Left renal pelvis (tissue), 4 donors: ENCODE measurements at places on chromosomes 13 and 19. TPM values are rescaled to one million over a fixed set of nuclear protein-coding genes. Genes with fewer than 3 reads are reported as not detected.

GRCh38 chr19:3397266-3398022 lies 31.1 kb downstream of the NFIC start:
- DNase-seq: no peak

GRCh38 chr13:25330541-25330940 lies 29.1 kb downstream of the NUP58 start:
- DNase-seq: no peak

DNA sequence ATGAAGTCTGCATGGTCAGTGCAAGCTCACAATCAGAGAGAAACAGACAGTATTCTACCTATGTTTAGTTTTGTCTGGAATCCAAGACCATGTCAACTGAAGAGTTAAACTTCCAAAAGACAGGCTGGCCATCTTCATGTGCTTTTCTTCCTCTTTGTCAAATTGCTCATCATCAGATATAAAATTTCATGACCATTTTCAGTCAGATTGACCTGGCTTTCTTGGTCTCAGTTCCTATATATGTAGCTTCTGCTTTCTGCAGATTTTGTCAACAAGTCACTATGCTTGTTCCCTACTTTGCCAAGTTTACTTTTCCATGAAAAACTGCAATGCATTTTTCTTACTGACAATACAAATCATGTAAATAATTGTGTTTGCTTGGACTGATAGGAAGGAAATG lies 13.9 kb downstream of the SLC46A3 start:
- DNase-seq: no peak

The CBY2 gene
- polyA plus RNA-seq: 1.1 TPM

DNA sequence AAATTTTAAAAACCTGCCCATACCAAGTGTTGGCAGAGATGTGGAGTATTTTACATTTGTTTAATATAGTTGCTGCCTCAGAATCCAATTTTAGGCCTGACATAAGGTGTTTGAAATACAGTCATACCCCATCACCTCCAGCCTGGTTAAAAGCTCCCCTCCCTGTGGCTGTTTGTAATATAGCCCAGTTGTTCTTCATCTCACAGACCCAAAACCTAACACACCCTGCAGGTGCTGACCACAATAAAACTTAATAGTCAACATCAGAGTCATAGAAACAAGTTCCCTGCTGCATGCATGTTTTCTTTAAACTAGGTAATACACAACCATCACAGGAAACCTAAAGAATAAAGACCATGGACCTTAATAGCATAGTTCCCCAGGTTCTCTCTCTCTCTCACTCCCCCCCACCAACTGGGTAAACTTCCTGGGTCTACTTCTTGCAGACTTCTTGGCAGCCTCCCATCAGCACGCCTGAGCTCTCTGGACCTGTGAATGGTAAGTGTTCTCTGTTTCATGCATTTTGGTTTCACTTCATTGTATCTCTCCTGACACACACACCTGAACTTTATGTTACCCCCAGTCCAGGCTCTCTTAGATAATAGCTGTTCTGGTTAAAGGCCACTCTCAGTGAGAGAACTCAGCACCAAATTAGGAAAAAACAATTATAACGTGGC lies 1369.9 kb downstream of the EFNB2 start:
- no peak for DNase-seq

The TBXA2R gene
- 1.4 TPM for polyA plus RNA-seq

- DNase-seq: no peak
These were observed 13.3 kb downstream of the KCNC3 start for GRCh38 chr19:50315773-50316448.

DNA sequence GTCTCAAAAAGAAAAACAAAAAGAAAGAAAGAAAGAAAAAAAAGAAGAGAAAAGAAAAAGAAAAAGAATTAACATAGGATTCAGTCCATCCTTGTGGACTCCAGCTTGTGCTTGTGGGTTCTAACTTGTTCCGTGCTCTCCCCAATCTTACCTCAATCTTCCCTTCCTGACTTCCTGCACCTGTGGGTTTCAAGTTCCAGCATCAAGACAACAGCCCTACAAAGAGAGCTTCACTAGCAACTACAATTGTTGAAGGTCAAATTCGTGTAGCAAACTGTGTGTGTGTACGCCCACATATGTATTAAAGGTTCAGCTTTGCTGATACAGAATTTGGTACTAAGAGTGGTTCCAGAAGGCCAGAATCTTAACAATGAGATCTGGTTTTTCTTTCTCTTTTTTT lies 25.3 kb downstream of the FXYD5 start:
- no peak for DNase-seq

DNA sequence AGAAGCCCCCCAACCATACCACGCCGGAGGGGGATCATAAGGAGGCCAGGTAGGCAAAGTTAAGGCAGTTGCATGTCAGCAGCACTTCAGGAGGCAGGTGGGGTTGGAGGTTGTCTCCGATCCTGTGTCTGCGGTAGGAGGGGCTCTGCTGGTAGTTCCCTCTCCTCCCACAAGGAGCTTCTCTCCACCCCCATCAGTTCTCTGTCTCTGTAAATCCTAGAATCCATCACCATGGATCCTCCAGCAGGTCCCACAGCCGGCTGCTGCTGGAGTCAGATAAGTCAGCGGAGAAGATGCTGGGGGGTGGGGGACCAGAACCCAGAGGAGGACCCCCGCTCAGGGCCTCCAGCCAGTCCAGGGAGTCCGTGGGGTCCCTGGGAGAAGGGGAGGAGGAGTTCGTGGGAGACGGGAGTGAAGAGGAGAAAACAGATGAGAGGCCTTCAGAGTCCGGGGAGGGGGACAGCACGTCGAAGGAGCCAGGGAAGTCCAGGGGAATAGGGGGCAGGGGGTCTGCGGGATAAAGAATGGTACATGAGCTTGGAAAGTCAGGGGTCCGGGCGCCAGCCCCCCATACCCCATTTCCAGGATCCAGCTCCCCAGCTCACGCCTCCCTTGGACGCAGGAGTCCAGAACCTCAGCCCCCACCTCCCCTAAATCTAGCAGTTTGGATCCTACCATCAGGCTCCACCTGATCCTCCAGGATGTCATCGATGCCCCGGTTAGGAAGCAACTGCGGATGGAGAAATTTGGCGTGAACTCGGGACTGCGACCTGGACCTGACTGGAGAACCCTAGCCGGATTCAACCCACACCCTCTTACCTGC lies 6.3 kb downstream of the MAMSTR start:
- no peak for DNase-seq

GRCh38 chr19:13430790-13431582 lies 75.3 kb downstream of the CACNA1A start:
- no peak for DNase-seq

The ZNF99 gene
- 0.70 TPM for polyA plus RNA-seq

GRCh38 chr19:21130097-21130775 lies 11.6 kb upstream of the ZNF431 start:
- peak; percentile 26 for DNase-seq

The ZNF442 gene
- 8.3 TPM for polyA plus RNA-seq

- no peak for DNase-seq
These were observed 90.2 kb downstream of the ZAR1L start for GRCh38 chr13:32224916-32225315.

The ZNF579 gene
- 22.2 TPM for polyA plus RNA-seq

- DNase-seq: no peak
These were observed 1567.4 kb downstream of the EFNB2 start for GRCh38 chr13:104967836-104968630.

DNA sequence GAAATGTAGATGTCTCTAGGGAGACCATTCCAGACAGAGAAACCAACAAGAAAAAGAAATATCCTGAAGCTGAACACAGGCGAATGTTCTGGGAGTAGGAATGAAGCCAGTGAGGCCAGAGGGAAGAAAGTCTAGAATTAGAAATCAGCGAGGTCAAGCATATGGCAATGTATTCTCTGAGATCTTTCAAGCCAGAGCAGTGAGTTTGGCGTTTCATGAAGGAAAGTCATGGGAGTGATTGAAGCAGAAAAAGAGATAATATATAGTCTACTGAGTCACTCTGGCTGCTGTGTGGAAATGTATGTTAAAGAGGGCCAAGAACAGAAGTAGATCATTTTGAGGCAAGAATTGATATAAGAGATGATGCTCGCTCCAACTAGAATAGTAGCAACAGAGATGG lies 576.0 kb downstream of the PCDH17 start:
- no peak for DNase-seq

DNA sequence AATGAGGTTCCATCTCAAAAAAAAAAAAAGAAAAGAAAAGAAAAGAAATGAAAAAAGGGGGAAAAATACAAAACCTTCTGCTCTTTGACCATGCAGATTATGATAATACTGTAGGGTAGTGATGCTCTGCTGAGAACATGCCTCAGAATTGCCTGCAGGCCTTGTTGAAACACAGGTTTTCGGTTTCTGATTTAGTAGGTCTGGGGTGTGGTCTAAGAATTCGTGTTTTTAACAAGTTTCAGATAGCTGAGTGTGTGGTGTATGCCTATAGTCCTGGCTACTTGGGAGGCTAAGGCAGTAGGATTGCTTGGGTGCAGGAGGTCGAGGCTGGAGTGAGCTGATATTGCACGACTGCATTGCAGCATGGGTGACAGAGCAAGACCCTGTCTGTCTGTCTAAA lies 14.9 kb upstream of the CYP2B6 start:
- DNase-seq: no peak

DNA sequence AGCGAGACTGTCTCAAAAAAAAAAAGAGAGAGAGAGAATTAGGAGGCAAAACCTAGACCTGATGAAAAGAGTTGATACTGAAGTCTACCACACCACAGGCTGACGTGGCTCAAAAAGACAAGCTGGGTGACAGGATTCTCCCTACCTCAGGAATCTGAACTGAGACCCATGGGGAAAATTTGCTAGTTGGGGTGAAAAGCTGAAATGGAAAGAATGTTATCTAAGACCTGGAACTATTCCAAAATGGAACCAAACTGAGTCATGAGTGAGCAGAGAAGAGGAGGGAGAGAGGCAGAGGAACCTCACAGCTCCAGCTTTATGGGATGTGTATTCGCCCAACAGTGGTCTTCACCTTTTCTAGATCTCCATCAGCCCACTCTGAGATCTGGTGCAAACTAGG lies 11.7 kb downstream of the SMG9 start:
- DNase-seq: no peak

DNA sequence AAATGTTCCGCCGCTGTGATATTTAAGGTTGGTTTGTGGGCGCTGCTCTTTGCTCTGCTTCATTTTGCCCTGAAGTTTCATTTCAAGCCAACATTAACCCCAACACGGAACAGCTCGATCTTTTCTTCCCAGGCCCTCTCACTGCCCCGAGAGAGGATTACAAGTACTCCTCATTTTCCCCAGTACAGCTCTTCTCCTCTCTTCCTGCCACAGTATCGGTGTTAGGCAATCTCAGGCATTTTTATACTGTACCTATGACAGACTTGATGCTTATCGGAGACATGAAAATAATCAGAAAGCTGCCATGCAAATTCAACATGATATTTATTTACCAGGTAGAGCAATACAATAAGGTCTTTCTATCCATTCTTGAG lies 1.3 kb upstream of the EDNRB start:
- DNase-seq: no peak

GRCh38 chr19:42048992-42049391 lies 21.0 kb downstream of the GRIK5 start:
- no peak for DNase-seq

The OR7C1 gene
- polyA plus RNA-seq: 0.15 TPM

The LRRC63 gene
- 0.13 TPM for polyA plus RNA-seq

DNA sequence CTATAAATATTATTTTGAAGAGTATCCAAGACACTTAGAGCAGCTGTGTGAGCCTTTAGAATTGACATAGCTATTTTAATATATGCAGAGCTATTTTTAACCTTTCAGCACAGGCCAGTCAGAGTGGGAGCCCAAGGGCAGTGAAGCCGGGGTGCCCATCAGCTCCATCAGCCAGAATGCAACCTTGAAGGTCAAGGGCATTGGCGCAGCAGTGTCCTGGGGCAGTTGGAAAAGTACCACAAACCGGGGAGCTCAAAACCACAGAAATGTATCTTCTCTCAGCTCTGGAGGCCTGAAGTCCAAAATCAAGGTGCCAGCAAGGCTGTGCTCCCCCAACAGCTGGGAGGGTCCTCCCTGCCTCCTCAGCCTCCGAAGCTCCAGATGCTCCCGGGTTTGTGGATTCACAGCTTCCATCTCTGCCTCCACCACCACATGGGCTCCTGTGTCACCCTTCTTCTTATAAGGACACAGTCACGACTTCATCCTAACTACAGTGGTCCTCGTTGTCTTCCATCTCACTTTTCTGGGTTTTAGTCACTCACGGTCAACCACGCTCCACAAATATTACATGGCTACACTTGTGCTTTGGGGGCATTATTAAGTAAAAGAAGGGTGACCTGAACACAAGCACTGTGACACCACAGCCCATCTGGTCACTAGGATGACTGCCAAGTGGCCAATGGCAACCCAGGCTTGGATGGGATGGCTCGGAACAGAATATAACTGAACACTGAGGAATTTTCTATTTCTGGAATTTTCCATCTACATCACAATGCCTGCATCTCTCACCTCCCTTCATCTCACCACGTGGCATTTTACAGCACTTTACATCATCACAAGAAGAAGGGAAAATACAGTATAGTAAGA lies 15.9 kb upstream of the GAS6 start:
- DNase-seq: no peak

The CERS1 gene
- 8.3 TPM for polyA plus RNA-seq

GRCh38 chr13:33838647-33839046 lies 20.7 kb downstream of the RFC3 start:
- no peak for DNase-seq

DNA sequence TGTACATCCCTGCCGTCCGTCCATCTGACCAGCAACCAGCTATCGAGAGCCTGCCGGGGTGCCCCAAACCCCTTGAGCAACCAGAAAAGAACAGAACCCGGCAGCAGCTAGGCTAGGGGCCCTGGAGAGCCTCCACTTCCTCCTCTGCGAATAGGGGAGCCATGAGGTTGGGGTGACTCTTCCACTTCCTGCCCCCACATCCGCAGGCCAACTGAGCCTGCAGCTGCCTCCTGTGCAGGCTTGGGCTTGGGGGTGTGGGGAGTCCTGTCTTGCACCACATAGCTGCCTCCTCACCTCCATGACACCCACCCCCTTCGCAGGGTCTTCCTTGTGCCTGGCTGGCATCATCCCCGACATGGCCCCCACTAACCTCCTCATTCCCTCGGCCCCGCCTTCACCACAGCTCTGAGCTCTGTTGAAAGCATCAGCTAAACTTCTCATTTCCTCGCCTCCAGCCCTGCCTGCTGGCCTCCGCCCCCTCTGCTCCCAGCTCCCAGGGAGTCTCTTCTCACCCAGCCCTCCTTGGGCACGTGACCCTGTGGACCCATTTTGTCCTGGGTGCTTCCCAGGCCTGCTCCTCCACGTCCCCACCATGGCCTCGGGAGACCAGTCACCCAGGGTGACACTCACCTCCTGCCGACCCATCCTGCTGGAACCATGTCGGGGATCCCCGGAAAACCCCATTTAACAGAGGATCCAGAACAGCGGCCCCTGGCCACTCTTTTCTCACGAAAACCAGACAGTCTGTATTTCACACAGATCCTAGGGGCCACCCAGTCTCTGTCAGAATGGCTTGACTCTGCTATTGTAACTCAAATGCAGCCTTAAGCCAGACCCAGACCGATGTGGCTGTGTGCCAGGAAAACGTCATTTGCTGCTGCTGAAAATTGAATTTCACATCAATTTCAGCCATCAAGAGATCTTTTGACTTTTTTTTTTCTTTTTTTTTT lies 50.4 kb downstream of the MYO9B start:
- no peak for DNase-seq

GRCh38 chr19:1935484-1936208 lies 5.3 kb upstream of the CSNK1G2 start:
- DNase-seq: no peak

The POSTN gene
- 584 TPM for polyA plus RNA-seq
